GM20000 (cell line): ENCODE measurements at places on chromosomes 6 and 20.

DNA sequence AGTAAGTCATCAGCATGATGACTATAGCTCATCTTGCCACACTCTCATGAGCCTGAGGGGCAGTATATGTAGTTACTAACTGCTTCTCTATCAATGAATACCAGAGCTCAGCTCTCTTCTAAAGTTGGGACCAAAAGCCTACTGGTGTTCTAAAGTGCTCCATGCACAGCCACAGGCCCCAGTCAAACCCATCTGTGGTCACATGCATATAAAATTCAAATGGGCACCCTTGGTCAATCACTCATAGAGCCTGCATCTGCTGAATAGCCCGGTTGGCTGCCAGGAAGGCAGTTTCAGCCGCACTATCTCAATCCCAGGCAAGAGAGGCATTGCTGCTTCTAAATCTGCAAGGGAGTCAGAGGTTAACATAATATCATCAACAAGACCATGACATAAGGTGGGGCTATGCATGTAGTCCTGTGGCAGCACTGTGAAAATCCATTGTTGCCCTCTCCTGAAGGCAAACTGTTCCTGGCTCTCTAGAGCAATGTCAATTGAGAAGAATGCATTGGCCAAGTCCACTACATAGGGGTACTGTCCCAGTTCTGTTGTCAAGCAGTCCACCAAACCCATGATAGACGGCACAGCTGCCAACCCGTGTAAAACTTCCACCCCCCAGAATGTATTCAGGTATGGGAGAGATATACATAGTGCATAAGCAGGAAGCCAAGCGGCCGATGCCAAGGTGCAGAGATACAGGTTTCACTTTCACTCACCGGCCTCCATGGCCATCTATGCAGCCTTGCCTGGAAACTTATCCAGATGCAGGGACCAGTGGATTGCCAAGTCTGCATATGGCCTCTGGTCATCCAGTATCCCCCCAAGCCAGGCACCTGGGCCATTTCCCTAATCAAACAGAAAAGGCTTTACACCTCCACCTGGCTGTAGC lies 76.2 kb downstream of the ALDH8A1 start:
- no peak for DNase-seq

- no peak for DNase-seq
Measured at GRCh38 chr6:152244998-152245630, 392.0 kb downstream of the SYNE1 start.

DNA sequence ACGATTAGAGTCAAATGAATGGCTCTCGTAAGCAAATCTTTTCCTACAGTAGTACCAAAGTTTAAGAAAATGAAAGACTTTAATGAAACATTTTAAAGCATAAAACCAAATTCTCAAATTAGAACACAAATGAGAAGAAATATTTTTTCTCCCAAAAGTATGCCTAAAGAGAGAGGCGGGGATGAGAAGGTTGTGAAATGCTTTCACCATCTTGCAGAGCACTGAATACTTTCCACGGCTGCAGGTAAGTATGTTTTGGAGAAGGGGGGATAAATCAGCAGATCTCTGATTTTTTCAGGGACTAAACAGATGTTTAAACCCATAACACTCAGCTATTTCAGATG lies 277.1 kb downstream of the ADGB start:
- no peak for DNase-seq

- no peak for DNase-seq
Measured at GRCh38 chr6:111717621-111718020, 111.9 kb upstream of the TRAF3IP2 start.

GRCh38 chr20:2217857-2218539 lies 77.8 kb upstream of the TGM3 start:
- DNase-seq: no peak

DNA sequence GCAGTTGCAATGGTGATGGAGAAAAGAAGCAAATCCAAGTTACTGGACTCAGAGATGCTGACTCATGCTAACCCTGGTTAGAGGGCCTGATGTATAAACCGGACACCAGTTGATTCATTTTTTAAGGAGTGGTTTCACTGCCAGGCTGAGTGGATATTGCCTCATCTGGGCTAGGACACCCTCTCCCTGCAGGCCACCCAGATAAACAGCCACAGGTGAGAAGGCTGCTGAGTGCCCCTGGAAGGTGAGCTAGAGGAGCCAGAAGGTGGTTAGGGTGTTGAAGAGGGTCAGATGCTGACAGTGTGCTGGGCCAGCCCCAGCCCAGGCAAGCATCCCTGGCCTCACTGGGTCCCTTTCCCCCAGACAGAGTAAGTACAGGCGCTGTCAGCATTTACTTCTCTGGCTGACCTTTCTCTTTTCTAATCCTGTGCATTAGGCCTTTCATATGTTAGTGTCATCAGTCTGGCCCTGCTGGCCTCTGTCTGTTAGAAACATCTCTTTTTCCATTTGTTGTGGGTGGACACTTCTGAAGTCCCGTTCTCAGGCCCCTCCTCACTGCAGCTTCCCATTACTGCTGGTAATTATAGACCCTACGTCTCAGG lies 13.5 kb downstream of the EPB41L1 start:
- DNase-seq: no peak

DNA sequence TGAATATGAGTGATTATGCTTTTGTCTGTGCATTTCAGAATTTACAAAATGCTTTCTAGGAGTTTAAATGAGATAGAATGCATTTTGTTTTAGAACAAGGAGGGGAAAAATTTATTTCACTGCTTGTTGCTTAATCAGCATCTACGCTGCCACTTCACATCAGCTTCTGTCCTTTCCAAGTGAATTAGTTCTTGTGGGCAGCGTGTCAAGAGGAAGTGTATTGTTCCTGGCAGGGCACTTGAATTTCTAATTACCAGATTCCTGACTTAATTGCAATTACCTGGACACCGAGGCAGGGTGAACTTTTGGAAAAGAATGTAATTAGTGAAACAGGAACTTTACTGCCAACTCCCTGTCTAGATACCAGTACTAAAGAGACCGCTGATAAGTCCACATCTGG lies 263.5 kb downstream of the TMEM242 start:
- DNase-seq: no peak

DNA sequence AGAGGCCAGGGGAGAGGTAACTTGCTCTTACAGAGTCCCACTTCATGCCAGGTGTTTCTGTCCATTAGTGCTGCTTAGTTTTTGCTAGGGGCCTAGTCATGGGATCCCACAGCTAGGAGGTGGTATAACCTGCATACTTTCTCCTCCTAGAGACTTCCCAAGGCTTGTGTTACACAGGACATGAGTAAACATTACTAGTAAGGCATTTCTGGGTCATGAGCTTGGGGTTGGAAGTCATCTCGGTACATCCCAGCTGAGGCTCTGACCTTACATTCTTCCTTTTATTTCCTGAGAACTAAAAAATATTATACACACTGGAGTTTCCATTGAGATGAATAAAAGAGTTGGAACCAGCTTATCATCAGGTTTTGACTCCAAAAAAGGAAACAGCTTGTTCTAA lies 20.9 kb upstream of the PNPLA1 start:
- DNase-seq: no peak

GRCh38 chr6:40320947-40321346 lies 266.2 kb downstream of the LRFN2 start:
- DNase-seq: no peak
